Dorsolateral prefrontal cortex (tissue), 122 donors: ENCODE measurements at places on chromosomes 13 and 19. TPM values are rescaled to one million over a fixed set of nuclear protein-coding genes. Genes with fewer than 3 reads are reported as not detected.

DNA sequence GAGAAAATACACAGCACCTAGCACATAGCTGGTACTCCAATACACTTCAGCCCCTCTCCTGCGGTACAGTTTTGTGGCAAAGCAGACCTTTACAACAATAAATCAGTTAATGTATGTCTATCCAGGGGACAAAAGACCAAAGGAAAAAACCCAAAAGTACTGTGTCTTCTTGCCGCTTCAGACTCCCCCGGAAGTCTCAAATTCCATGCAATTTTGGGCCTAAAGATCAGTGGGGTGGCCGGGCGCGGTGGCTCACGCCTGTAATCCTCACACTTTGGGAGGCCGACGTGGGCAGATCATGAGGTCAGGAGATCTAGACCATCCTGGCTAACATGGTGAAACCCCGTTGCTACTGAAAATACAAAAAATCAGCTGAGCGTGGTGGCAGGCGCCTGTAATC is 16.2 kb downstream of the CARS2 start:
- no peak for DNase-seq

The PTPRH gene
- 24.0 TPM for total RNA-seq

GRCh38 chr13:109722068-109722467 is 64.3 kb downstream of the IRS2 start:
- DNase-seq = no peak

GRCh38 chr19:46321653-46322052 is 24.8 kb downstream of the HIF3A start:
- no peak for DNase-seq

The CAMSAP3 gene
- total RNA-seq = 36.5 TPM

GRCh38 chr13:77492982-77493381 is 42.5 kb upstream of the SCEL start:
- DNase-seq = no peak

- DNase-seq = no peak
Observed at GRCh38 chr19:32464279-32464678, 58.7 kb downstream of the DPY19L3 start.

DNA sequence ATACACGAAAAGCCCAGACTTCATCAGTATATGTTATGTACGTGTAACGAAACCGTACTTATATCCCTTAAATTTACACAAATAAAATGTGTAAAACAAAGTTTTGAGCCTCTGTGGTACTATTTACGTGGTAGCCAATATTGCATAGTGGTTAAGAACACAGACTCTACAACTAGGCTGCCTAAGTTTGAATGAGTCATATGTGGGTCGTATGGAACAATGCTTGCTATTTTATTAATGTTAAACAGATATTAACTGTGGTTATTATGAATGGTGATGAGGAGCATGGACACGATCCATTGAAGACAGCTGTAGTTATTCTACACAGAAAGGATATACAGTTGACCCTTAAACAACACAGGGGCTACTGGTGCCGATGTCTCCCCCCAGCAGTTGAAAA is 42.5 kb downstream of the DPY19L3 start:
- no peak for DNase-seq

DNA sequence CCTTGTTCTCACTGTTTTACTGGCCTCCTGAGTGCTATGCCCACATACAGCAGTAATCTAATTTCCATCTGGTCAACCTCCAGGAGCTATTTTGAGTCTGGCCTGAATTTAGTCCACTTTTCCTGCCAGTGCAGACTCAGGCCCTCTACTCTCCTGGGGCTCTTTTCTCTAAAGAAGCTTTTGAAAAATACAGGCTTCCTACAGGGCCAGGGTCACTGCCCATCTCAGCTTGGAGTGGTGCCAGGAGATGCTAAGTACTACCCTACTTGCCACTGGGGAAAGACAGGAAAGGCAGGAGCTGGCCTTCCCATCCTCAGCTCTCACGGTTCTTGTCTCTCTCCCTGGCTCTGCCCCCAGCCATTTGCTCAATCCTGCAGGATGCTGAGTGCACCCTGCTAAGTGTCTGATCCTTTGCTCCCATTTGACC is 101.7 kb upstream of the SERP2 start:
- no peak for DNase-seq

The ZNF728 gene
- total RNA-seq = 0.83 TPM

GRCh38 chr19:1370579-1371361 is 12.9 kb upstream of the NDUFS7 start:
- DNase-seq = no peak

The RFX2 gene
- 9.7 TPM for total RNA-seq

The ZNF699 gene
- 9.7 TPM for total RNA-seq

GRCh38 chr13:94701313-94702180 is 10.8 kb downstream of the SOX21 start:
- DNase-seq = no peak

GRCh38 chr19:29245215-29245614 is 32.3 kb upstream of the UQCRFS1 start:
- no peak for DNase-seq

GRCh38 chr19:3606174-3606689 is 443 bp downstream of the TBXA2R start:
- no peak for DNase-seq

- DNase-seq = no peak
Observed at GRCh38 chr13:47832458-47832972, 168.6 kb downstream of the SUCLA2 start.

- no peak for DNase-seq
Observed at GRCh38 chr13:99418103-99418842, 83.0 kb upstream of the TM9SF2 start.

The KLF5 gene
- 4.6 TPM for total RNA-seq

The KIR2DL4 gene
- not detected for total RNA-seq

DNA sequence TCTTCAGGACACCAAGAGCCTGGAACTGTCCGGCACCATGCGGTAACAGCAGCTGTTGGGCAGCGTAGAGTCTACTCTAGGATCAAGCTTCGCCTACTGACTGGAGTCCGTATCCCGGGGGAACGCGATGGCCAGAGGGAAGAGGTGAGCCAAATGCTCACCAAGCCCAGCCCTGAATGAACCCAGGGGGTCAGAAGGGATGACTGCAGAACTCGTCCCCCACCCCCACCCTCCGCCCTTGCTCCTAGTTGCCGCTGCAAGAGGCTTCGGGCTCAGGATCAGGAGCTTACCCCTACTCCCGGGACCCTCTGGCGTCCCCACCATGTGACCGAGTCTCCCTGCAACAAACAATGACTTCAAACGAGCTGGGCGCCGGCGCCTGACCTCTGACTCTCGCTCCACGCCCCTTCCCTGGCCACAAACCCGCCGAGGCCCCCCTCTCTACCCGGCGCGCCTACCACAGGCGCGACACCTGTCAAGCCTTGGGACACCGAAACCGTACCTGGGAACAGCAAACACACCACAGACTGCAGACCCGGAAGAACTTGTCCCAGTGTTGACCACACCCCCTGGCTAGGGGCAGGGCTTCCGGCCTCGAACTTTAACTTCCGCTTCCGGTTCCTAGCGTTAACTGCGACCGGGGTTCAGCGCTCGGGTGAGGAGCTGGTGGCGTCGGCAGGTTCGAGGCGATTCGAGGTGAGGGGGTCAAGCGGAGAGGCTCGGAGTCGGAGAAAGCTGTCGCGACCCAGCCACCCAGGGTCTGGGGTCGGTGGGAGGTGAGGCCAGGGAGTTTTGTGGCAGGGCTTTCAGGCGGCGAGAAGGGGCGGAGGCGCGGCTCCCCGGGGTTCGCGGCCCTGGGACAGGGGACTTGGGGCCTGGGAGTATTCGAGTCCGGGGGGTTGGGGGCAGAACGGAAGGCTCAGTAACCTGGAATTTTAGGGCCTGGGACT is at the start of gene UBL5:
TSS of gene UBL5 (plus strand) at position 630 of the 950 bp plus-strand sequence. CDS start 420 bp downstream, outside the sequence.
- DNase-seq = peak; percentile 92

- no peak for DNase-seq
Observed at GRCh38 chr13:105936816-105937215, 598.6 kb downstream of the EFNB2 start.

The PSG7 gene
- total RNA-seq = not detected

GRCh38 chr13:67013709-67014108 is 216.4 kb downstream of the PCDH9 start:
- DNase-seq = no peak

- no peak for DNase-seq
Observed at GRCh38 chr19:15418231-15418578, 583 bp downstream of the AKAP8L start.

DNA sequence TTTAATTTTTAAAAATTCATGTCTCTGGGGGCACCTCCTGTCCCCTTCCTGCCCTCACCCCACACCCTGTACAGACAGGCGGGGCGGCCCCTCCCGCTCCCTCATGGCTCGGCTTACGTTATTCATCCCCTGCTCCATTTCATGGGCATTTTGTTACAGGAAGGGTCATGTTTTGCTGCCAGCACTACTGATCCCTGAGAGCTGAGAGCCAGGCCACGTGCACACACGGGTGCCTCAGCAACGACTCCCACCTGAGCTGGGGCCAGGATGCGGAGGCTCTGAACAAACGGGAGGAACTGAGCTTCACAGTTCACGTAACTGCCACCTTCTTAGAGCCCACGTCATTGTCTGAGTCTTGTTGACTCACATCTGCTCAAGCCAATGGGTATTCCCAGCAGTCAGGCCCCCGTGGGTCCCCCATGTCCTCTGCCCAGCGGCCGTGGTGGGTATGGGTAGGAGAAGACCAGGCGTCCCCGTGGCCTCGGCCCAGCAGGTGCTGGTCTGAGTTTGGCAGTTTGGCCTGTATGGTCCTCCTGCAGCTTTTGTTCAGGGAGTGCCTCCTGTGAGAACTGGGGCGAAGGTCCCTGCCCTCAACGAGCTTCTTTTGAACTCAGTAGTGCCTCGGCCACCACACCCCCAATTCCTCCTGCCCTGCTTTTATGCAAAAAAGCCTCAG is 16.4 kb upstream of the TMEM255B start:
- DNase-seq = no peak

GRCh38 chr13:57450356-57450755 is 181.2 kb upstream of the PCDH17 start:
- no peak for DNase-seq

The ATP8B3 gene
- total RNA-seq = 0.88 TPM

The ZFR2 gene
- 14.9 TPM for total RNA-seq

GRCh38 chr19:1465191-1466016 is 13.6 kb downstream of the C19orf25 start:
- DNase-seq = no peak

DNA sequence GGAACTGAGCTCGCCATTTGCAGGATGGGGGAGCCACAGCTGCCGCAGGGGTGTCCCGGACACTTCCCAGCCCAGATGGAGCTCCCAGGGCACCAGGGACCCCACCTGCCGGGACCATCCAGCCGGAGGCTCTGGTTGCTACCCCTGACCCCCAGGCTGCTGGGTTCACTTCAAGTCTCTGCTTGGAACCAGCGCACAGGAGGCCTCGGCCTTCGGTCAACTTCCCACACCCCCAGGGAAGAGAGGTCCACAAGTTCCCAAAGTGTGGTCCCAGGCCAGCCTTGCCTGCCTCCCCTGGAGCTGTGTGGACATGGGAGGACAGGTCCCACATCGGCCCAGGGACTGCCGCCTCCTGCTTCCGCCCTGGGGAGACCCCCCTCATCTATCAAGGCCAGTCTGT is 117.0 kb downstream of the TEX29 start:
- no peak for DNase-seq

The SYT3 gene
- 36.1 TPM for total RNA-seq

DNA sequence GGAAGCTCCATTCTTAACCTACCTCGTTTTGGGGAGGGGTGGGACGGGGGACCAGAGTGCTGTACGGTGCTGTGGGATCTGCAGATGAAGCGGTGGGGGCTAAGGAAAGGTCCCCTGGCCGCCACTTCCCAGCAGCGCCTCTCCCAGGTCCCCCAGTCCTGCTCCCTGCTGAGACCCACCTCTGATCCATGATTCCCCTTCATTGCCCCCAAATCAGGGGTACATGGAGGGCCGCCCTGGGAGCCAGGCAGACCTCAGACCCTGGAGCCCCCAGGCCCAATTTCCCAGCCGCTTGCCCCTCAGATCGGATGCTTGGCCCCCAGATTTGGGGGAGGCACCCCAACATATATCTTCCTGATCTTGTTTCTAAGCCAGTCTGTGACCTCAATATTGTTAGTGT is 3.8 kb upstream of the FAM98C start:
- DNase-seq = no peak

The UBE2L5 gene
- total RNA-seq = 0.63 TPM

The OR7C2 gene
- total RNA-seq = not detected

GRCh38 chr13:66314911-66315310 is 915.2 kb downstream of the PCDH9 start:
- no peak for DNase-seq

- DNase-seq = peak; percentile 81
Observed at GRCh38 chr13:104571161-104571892, 1505.1 kb upstream of the SLC10A2 start.

The ZNF571 gene
- 10.7 TPM for total RNA-seq

GRCh38 chr19:14686411-14686810 is 3.4 kb upstream of the ZNF333 start:
- no peak for DNase-seq

GRCh38 chr19:16715611-16716010 is 4.0 kb upstream of the NWD1 start:
- no peak for DNase-seq

The RUBCNL gene
- total RNA-seq = 5.2 TPM

DNA sequence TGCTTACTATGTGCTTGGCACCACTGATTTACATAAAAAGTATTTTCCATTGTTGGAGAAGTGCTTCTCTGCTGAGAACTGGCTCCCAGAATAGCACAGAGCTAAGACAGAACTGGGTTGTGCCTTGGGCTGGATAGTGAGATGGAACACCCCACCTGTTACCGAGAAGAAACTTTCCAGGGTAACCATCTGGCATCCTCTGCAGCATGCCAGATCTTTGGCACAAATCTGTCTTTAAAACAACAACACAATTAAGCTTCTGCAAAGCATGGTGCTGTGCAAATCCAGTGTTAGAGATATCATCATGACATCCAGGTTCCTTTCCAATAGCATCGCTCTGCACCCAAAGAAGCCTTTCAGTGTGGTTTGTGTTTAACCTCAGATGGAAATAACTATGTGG is 202.5 kb upstream of the RFC3 start:
- DNase-seq = no peak

GRCh38 chr13:103284466-103284865 is 218.2 kb upstream of the SLC10A2 start:
- DNase-seq = no peak
